ENCODE measurements at places on chromosomes 7 and 10.

GRCh38 chr10:1364151-1364910 is 308.1 kb downstream of the WDR37 start:
- no peak for DNase-seq

- no peak for DNase-seq
Measured at GRCh38 chr10:3206511-3207157, 34.1 kb upstream of the PITRM1 start.

- no peak for DNase-seq
Measured at GRCh38 chr10:100496567-100496966, 23.1 kb downstream of the SEC31B start.

- no peak for DNase-seq
Measured at GRCh38 chr10:112098682-112099081, 84.9 kb downstream of the GPAM start.

- no peak for DNase-seq
Measured at GRCh38 chr7:46192271-46192670, 271.2 kb upstream of the IGFBP3 start.

DNA sequence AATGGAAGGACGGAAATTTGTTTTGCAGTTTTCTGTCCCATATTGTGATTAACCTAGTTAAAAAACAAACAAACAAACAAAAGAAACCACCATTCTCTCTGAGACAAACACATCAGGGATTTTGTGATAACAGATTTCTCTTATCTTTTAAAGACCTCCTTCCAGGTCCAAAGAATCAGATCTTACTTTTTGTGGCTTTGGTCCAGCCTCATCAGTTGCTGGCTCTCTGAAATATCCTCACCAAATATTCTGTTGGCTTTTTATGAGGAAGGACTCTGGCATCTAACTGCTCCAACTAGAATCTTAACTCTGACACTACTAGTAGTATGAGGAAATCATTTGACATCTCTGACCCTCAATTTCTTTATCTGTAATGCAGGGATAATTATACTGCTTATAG is 4.8 kb downstream of the FAM204A start:
- no peak for DNase-seq

DNA sequence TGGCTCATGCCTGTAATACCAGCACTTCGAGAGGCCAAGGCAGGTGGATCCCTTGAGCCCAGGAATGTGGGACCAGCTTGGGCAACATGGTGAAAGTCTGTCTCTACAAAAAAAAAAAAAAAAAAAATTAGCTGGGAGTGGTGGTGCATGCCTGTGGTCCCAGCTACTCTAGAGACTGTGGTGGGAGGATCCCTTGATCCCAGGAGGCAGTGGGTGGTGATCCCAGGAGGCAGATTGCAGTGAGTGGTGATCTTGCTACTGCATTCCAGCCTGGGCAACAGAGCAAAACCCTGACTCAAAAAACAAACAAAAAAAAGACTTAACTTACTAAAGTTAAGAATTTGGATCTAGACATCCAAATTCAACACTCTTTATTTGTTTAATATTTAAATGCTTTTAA is 10.2 kb upstream of the ADO start:
- no peak for DNase-seq

- no peak for DNase-seq
Measured at GRCh38 chr10:59387951-59388670, 25.8 kb upstream of the FAM13C start.

GRCh38 chr7:50121286-50121685 is 28.2 kb upstream of the ZPBP start:
- no peak for DNase-seq

DNA sequence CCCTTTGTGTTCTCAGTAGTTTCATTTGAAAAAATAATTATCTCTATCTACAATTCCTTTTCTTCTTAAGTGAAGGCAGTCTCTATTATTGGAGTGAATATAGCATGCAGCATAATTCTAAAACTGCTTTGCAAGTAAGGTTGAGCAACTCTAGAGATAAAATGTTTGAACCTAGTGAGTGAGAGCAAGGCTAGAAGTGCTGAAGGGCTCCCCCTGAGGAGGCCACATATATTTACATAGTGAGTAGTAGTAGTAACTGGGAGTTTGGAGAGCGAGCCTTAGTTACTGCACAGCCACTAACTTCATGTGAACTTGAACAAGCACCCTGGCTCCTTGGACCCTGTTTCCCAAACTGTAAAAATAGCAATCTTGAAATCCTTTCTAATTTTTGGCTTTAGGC is 141.5 kb upstream of the DKK1 start:
- no peak for DNase-seq

GRCh38 chr7:42931447-42931833 is 534 bp downstream of the PSMA2 start:
- DNase-seq, result peak; percentile 57

GRCh38 chr10:92662848-92663247 is 26.9 kb upstream of the HHEX start:
- DNase-seq, result no peak

- DNase-seq, result no peak
Measured at GRCh38 chr7:157003756-157004520, 6.5 kb downstream of the MNX1 start.

GRCh38 chr7:117273814-117274225 is 49.0 kb downstream of the WNT2 start:
- DNase-seq, result no peak

DNA sequence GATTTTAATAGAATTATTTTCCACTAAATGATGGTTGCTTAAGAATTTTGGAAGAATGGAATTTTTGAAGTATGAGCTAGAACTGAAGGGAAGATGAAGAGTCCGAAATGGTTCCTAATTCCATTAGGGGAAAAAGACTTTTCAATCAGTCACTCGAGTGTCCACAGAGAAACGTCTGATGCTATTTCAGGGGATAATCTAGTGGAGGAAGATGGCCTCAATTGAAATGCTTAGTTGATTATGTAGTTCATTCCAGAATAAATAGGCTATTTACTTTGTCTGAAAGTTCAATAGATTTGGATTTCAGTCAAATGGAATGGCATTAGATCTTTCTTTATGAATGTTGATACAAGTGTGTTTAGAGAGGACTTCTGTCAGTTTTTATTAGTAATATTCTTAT is 365.4 kb downstream of the NRG3 start:
- DNase-seq, result no peak

DNA sequence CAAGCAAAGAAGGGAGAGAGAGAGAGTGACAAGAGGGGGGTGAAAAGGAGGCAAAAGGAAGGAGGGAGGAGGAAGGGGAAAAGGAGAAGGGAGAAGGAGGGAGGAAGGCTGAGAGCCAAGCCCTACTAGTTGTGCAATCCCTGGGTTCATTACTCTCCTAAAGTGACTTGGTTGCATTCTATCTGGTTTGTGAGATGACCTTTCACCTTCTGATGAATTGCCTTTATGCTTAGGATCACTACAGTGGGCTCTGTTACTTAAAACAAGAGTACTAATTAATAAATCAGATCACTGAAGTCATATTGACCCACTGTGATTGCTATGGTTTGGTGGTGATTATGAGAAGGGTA is 144.9 kb downstream of the KIF20B start:
- no peak for DNase-seq

GRCh38 chr7:55977831-55978230 is 13.4 kb downstream of the NIPSNAP2 start:
- no peak for DNase-seq

DNA sequence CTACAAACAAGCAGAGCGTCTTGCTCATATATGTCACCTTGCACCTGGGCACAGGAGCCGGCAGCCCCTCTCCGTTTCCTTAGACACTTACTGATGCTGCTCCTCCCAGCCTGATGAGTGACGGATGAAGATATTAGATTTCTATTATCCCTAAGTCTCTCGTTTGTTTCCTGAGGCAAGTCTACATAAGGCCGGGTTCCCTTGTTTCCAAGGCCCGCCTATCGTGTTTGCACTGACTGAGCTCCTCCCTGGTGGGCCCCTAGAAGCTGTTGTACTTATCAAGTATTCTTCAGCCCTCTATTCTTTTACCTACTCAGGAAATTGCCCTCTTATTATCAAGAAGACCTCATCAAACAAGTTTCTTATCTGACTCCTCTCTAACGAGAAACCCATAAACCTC is 18.5 kb downstream of the SH3PXD2A start:
- DNase-seq, result no peak

DNA sequence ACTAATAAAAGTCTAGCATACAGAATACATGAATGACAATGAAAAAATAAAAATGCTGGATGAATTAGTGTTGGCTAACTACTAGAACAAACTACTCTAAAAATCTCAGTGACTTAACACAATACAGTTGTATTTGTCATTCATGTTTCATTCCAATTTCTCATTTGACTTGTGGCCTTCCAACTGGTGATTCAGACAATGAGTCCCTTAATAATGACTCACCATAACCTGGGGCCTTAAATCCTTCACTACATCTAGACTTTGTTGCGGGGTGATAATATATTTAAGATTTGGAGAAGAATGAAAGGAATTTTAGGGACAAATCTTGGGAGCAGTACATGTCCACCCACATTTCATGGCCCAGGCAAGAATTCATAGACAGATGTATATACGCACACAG is 90.5 kb upstream of the POM121L12 start:
- DNase-seq, result no peak

DNA sequence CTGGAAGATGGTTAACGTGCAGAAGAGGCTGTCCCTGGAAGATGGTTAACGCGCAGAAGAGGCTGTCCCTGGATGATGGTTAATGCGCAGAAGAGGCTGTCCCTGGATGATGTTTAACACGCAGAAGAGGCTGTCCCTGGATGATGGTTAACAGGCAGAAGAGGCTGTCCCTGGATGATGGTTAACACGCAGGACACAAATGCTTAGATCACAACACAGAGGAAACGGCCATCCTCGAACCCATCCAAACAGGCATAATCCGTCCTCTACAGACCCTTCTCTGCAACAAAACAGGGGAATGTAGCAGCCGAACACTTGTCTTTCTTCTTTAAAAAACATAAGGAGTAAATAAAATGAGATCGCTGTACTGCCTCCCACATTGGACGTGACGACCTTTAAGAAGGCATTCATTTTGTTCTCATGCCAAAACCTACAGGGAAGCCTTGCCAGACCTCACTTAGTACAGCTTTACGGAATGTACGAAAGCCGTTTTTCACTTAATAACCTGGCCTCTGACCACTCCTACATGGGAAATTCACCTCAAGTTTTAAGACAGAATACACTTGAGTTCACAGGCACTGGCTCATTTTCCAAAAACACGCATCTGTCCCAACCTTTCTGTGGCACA is 245.2 kb downstream of the ZMYND11 start:
- DNase-seq, result no peak

DNA sequence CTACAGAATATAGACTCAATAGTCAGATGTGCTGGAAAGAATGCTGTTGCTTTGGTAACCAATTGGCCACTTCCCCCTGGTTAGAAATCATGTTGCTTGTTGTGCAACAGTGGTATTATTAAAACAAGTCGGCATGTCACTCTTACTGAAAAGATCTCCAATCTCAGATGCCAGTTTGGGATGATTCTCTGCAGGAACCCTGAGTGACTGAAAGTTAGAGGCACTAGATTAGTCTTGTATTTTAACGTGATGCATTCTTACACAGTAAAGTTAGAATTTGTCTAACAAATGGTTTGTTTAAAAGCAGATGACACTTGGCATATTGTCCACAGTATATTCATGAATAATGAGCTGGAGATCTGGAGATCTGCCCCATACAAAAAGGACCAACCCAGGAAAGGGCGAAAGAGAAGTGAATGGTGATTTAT is 287.6 kb downstream of the TWIST1 start:
- no peak for DNase-seq

- no peak for DNase-seq
Measured at GRCh38 chr10:32940321-32941301, 17.4 kb downstream of the ITGB1 start.

GRCh38 chr10:133298466-133298865 is 10.2 kb downstream of the TUBGCP2 start:
- DNase-seq, result no peak

DNA sequence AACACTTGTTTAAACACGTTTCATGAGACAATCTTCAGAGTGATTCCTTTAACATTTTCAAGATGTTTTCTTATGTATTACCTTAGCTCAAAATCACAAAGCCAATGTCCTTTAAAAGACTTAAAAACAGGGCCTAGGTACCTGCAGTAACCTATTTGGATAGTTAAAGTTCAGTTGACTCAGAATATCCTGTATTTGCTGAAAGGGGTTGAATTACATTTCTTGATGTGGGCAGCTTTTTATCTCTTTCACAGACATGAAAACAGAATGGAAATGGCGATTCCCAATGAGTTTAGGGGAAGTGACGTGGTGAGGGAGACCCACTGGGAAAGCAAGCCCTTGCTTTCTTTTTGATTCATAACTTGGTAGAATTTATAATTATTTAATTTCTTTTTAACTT is 324.4 kb upstream of the AOAH start:
- DNase-seq, result no peak

DNA sequence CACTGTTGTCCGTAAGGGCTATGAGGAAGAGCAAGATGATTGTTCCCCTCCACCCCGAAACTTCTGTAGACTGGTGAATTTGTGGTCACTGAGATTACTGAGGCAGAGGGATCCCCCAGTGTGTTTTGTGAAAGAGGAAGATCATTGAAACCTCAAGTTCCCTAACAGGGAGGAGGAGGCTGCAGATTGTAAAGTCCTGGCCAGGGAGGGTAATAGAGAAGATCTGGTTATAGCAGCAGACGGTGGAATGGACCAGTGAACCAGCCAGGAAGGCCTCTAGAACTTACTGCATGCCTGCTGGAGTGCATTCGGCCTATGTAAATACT is 31.1 kb downstream of the LMTK2 start:
- peak; percentile 21 for DNase-seq

- no peak for DNase-seq
Measured at GRCh38 chr10:1068380-1069361, 12.5 kb downstream of the WDR37 start.

- no peak for DNase-seq
Measured at GRCh38 chr10:34109495-34109894, 705.6 kb downstream of the PARD3 start.

- DNase-seq, result peak; percentile 55
Measured at GRCh38 chr7:2431260-2431867, 28.0 kb downstream of the CHST12 start.

DNA sequence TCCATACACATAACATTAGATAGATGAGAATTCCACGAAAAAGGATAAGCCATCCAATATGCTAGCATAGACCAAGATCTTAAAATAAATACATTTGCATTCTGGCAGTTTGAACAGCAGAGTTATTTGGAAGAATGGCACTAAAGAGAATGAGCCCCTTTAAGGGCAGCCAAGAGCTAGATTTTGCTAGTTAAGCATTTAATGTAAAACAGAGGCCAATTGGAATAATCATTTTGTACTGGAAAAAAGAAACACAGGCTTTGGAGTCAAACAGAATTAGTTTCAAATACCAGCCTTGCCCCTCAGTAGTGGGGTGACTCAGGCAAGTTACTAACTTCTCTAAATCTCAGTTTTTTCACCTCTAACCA is 56.2 kb downstream of the LRRTM3 start:
- no peak for DNase-seq

DNA sequence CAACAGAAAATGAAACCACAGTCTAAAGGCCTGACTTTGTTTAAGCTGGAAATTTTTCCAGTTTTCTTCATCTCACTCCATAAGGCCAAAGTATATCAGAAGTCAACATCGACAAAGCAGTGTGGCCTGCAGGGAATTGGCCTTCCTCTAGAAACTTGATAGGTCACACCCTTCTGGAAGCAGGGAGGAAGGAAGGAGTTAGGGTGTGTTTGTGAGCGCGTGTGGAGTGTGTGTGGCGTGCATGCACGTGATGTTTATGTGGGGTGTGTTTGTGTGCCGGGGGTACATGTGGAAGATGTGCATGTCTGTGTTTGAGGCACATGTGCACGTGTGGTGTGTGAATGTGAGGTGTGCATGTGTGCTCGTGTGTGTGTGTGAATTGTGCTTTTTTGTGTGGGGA is 28.6 kb downstream of the ZC3HAV1 start:
- DNase-seq, result no peak

GRCh38 chr10:52442576-52442975 is 128.5 kb downstream of the DKK1 start:
- DNase-seq, result no peak

Measured in CD4-positive, alpha-beta T cell treated with Interferon alpha-2 for 1 hour (primary cell).